Activated CD4-positive, alpha-beta memory T cell treated with anti-CD3 and anti-CD28 coated beads, Interleukin-2, amount 10 ng/mL, durations not matched to agents 7 days and 5 days (primary cell): ENCODE measurements at places on chromosomes 3 and 15.
A peak's percentile ranks its signal among the peaks of the same experiment; 100 is the strongest.

- DNase-seq = peak; percentile 47
- no peak overlapping the region for H3K4me3 ChIP-seq
- no peaks in the 10 kb centered on the region for H3K27me3 ChIP-seq
Observed at GRCh38 chr15:90037961-90038631, 37.0 kb downstream of the ZNF710 start.

GRCh38 chr3:172332256-172333041 lies 115.8 kb downstream of the GHSR start:
- peaks cover 16% of the 10 kb centered on the region for H3K36me3 ChIP-seq
- peaks cover 10% of the 10 kb centered on the region for H3K4me1 ChIP-seq
- no peaks in the 10 kb centered on the region for H3K27me3 ChIP-seq
- H3K27ac ChIP-seq = no peak overlapping the region

GRCh38 chr3:71421820-71422566 lies 161.5 kb downstream of the FOXP1 start:
- H3K36me3 ChIP-seq = peaks cover 9% of the 10 kb centered on the region
- H3K4me3 ChIP-seq = no peak overlapping the region
- peak overlapping the region; percentile 76 for H3K27ac ChIP-seq
- H3K27me3 ChIP-seq = peaks cover 9% of the 10 kb centered on the region

DNA sequence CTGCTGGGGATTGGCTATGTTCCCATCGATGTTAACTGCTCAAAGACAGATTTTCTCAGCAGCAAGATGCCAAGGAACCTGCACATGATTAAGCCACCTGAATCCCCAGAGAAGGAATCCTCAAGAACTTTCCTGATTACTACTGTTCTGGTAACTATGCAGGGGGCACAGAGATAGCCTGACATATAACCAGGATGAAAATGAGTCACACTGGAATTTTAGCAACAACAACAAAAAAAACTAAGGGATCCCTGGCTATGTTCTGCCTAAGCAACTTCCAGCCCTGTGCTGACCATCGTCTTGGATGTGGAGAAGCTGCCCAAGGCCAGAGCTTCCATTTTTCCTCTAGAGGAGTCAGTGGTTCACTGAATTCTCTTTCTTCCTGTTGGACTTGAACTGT lies 13.8 kb downstream of the RIOX2 start:
- no peak overlapping the region for H3K27ac ChIP-seq
- no peak overlapping the region for H3K4me3 ChIP-seq
- no peak for DNase-seq
- H3K4me1 ChIP-seq = peaks cover 20% of the 10 kb centered on the region
- no peaks in the 10 kb centered on the region for H3K27me3 ChIP-seq

DNA sequence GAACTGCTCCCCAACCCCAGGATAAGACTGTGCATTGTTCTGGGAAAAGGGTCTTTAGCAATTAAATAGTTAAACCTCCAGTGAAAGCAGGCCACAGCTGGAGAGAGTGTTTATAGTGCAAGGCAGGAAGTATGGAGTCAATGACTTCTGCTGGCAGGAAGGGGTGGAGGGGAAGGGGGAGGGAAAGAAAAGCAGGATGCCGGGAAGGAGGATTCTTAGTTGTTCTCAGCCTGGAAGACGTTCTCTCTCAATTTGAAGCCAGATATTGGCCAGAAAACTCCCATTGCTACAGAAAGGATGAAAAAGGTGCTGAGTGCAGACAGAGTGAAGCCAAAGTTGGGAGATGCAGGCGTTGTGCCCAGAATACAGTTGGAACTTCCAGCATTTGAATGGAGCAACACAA lies 35.7 kb upstream of the ACTL6A start:
- DNase-seq = no peak
- no peak overlapping the region for H3K4me3 ChIP-seq
- no peaks in the 10 kb centered on the region for H3K4me1 ChIP-seq
- H3K27ac ChIP-seq = no peak overlapping the region
- H3K27me3 ChIP-seq = peaks cover 15% of the 10 kb centered on the region
- no peaks in the 10 kb centered on the region for H3K36me3 ChIP-seq

- no peak overlapping the region for H3K4me3 ChIP-seq
- no peaks in the 10 kb centered on the region for H3K36me3 ChIP-seq
- DNase-seq = peak; percentile 39
- peaks cover 5% of the 10 kb centered on the region for H3K27me3 ChIP-seq
- H3K4me1 ChIP-seq = peaks cover 7% of the 10 kb centered on the region
Observed at GRCh38 chr15:56798639-56799038, 65.3 kb upstream of the ZNF280D start.

DNA sequence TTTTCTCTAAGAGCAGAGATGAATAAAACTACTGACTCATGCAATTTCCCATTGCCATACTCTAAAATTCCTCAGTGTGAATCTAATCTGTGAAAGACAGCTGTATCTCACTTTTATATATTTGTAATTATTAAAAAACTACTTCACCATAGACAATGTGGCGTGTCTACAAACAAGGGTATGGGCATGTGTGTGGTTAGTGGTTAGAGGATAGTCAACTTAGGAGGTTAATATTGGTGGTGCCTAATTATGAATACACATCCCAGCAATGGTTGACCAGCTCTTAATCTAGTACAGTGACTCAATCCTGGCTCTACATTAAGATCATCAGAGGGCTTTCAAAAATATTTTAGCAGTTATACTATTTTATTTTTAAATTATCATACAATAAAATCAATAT lies 94.5 kb downstream of the GOLIM4 start:
- H3K27ac ChIP-seq = no peak overlapping the region
- H3K36me3 ChIP-seq = no peaks in the 10 kb centered on the region
- no peak for DNase-seq
- H3K27me3 ChIP-seq = no peaks in the 10 kb centered on the region
- no peaks in the 10 kb centered on the region for H3K4me1 ChIP-seq
- H3K4me3 ChIP-seq = no peak overlapping the region

GRCh38 chr3:52446631-52447511 lies 2.0 kb upstream of the SEMA3G start:
- DNase-seq = peak; percentile 78
- peaks cover 4% of the 10 kb centered on the region for H3K4me1 ChIP-seq
- H3K4me3 ChIP-seq = no peak overlapping the region
- H3K36me3 ChIP-seq = no peaks in the 10 kb centered on the region

GRCh38 chr3:180375831-180376230 lies 226.1 kb upstream of the TTC14 start:
- H3K4me1 ChIP-seq = no peaks in the 10 kb centered on the region
- no peaks in the 10 kb centered on the region for H3K27me3 ChIP-seq
- H3K4me3 ChIP-seq = no peak overlapping the region
- no peak overlapping the region for H3K27ac ChIP-seq
- no peak for DNase-seq

DNA sequence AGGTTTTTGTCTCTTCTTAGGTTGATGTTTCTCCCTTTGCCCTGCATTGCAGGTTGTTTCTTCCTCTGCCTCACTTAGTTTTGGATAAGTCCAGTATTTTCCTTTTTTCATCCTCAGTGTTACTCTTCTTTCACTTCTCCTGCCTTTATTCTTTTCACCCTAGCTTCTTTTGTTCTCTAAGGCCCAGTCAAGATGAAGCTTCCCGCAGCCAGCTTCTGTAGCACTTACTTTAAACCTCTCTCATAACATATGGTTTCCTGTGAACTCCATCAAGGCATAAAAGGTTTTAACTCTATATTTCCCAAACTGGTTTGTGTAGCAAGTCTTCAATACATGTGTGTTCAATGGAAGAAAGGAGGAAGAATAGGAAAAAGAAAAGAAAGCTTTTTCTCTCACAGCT lies 54.1 kb downstream of the TP63 start:
- no peaks in the 10 kb centered on the region for H3K36me3 ChIP-seq
- DNase-seq = no peak
- H3K4me3 ChIP-seq = no peak overlapping the region
- H3K27me3 ChIP-seq = no peaks in the 10 kb centered on the region

GRCh38 chr3:105801397-105801796 lies 67.4 kb downstream of the CBLB start:
- H3K4me1 ChIP-seq = peaks cover 48% of the 10 kb centered on the region
- H3K36me3 ChIP-seq = peaks cover 36% of the 10 kb centered on the region
- H3K4me3 ChIP-seq = no peak overlapping the region
- H3K27ac ChIP-seq = no peak overlapping the region

DNA sequence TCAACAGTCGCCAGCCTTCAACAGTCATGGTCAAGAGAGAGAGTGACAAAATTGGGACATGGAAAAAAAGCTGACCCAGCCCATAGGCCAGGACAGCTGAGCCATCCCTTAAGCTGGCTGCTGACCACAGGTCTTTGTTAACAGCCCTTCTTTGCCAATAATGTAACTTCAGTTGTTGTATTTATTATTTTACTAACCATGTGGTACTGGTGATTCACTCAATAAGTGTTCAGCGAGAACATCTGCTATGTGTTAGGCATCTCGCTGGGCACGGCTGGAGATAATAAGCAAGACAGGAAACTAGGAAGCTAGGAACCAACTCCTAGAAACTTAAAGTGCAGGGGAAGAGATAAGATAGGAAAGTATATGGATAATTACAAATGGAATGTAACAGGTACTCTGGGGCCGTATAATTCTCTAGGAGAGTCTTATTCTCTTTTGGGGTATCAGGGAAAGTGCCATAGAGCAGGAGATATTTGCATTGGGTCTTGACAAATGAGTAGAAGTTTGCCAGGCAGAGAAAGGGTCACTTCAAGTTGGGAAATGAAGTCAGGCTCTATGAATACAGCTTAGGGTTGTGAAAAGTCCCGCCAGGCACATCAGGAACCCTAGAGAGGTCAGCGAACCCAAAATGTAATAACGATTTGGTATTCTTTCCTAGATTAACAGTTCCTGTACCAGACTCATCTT lies 84.0 kb upstream of the TRA2B start:
- peaks cover 25% of the 10 kb centered on the region for H3K27me3 ChIP-seq
- DNase-seq = no peak
- no peaks in the 10 kb centered on the region for H3K36me3 ChIP-seq
- H3K4me3 ChIP-seq = no peak overlapping the region

DNA sequence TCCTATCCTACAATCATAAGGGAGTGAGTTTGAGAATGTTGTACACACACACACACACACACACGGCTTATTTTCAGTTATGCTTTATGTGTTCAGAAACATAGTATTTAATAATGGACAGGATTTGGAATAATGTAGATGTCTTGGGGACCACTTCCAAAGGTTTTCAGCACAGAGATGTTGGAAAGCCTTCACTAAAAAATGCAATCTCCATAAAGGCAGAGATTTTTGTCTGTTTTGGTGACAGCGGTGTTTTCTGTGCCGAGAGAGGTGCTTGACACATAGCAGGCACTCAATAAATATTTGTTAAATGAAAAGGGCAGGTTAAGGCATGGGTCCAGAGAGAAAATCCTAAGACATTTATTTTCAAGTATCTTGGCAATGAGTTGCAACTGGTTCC lies 428.2 kb upstream of the RGMA start:
- H3K36me3 ChIP-seq = no peaks in the 10 kb centered on the region
- DNase-seq = no peak
- H3K27ac ChIP-seq = no peak overlapping the region
- peaks cover 13% of the 10 kb centered on the region for H3K27me3 ChIP-seq
- H3K4me1 ChIP-seq = no peaks in the 10 kb centered on the region

GRCh38 chr3:61378311-61378710 lies 127.1 kb upstream of the FHIT start:
- H3K27ac ChIP-seq = no peak overlapping the region
- DNase-seq = no peak
- no peaks in the 10 kb centered on the region for H3K36me3 ChIP-seq
- no peak overlapping the region for H3K4me3 ChIP-seq
- no peaks in the 10 kb centered on the region for H3K4me1 ChIP-seq
- peaks cover 6% of the 10 kb centered on the region for H3K27me3 ChIP-seq

- H3K27ac ChIP-seq = no peak overlapping the region
- peaks cover 46% of the 10 kb centered on the region for H3K4me1 ChIP-seq
- no peak overlapping the region for H3K4me3 ChIP-seq
- H3K36me3 ChIP-seq = peaks cover 11% of the 10 kb centered on the region
Observed at GRCh38 chr3:126907557-126907956, 75.4 kb upstream of the PLXNA1 start.

DNA sequence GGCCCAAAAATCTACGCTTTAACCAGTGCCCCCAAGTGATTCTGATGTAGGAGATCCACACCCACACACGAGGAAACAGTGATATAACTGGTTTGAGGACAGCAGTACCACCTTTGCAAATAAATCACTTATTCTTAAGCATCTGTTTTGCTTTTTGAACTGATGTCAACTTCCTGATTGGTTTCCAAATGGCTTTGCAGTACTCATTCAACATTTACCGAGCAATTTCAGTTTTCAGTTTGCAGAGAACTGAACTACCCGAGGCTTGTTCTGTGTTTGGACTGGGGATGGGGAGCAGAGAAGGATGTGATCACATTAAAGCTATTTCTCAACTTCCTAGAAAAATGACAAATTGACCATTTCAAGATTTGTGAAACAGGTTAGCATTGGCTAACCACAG lies 1.1 kb upstream of the GYG1 start:
- DNase-seq = no peak
- peaks cover 28% of the 10 kb centered on the region for H3K4me1 ChIP-seq
- peaks cover 14% of the 10 kb centered on the region for H3K36me3 ChIP-seq
- peak overlapping the region; percentile 81 for H3K27ac ChIP-seq
- H3K27me3 ChIP-seq = no peaks in the 10 kb centered on the region

DNA sequence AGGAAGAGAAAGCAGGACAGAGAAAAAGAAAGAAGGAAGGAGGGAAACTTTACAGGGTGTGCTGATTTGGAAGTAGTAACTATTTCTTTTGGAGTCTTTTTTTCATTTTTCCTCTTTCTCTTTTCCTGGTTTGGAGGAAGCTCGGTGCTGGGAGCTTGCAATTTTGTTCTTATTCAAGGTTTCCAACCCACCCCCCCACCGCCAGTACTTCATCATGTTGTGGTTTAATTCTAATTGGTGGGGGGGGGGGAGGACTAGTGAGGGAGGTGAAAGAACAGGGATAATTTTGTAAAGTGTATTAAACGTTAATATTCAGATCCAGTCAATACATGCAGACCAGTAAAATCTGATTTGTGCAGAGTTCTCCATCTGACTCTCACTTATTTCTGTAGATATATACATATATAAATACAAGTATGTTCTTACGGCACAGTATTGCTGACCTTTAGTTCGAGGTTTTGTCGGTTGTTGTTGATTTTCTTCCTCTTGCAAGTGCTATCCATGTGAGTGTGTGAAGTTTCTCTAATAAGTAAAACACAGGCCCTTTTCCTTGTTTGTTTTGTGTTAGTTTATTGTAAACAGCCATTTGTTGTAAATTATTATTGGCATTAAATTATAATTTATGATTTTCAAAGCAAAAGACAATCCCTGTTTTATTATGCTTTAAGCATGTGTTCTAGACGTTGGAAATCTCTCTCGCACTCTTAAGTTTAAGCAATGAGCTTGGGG lies 9.3 kb downstream of the NR2F2 start:
- no peak overlapping the region for H3K27ac ChIP-seq
- H3K36me3 ChIP-seq = no peaks in the 10 kb centered on the region
- no peak for DNase-seq
- no peak overlapping the region for H3K4me3 ChIP-seq
- H3K27me3 ChIP-seq = peaks cover 82% of the 10 kb centered on the region
